ENCODE measurements at places on chromosomes 2 and 18. TPM values are rescaled to one million over a fixed set of nuclear protein-coding genes. Genes with fewer than 3 reads are reported as not detected.

DNA sequence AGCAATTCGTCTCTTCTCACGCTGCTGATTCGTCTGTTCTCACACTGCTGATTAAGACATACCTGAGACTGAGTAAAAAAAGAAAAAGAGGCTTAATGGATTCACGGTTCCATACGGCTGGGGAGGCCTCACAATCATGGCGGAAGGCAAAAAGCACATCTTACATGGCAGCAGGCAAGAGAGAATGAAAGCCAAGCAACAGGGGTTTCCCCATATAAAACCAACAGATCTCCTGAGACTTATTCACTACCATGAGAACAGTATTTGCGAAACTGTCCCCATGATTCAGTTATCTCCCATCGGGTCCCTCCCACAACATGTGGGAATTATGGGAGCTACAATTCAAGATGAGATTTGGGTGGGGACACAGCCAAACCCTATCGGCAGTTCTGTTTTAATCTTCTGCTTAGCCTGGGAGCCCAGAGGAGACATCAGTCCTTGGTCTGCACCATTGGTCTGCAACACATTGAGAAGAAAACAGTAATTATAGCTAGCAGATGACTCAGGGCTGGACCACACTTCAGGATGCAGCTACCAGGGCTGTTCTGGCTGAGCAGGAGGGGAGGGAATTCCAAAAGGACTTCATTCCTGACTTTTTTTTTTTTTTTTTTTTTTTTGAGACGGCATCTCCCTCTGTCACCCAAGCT lies 69.4 kb downstream of the CABLES1 start:
- no peak for DNase-seq

DNA sequence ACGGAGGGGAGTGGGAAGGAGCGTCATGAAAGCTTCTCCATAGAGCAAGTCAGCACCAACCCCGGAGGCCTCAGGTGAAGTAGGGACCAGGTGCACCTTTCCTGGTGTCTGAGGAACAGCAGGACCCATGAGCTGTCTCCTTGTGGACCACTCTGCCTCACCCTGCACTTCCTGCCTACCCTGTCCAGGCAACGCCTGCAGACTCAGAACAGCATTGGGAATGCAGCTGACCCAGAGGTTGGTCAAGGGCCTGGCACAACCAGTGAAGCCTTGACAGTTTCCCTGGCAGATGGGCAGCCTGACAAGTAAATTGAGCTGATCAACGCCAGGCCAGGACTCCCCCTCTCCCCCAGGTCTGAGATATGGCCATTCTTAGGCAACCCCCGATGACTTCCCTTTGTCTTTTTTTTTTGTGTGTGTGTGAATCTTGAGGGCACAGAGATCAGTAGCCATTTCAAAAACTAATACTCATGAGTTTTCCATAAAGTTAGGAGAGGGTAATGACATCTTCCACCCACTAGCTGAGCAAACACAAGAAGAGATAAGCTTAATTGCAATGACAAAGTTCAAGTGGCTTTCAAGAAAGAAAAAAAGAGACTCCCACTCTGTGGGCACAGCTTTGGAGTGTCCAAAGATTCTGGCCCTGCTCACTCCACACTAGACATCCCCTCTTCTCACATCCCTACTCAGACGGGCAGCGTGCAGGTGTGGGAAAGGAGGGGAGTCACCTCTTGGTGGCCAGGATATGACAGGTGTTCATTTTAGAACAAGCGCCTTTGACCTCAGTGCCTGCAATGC lies 3.5 kb upstream of the FABP1 start:
- DNase-seq, result no peak

GRCh38 chr2:234502285-234502918 lies 5.5 kb upstream of the ARL4C start:
- peak; percentile 65 for DNase-seq

- no peak for DNase-seq
These were observed 76.9 kb downstream of the AAK1 start for GRCh38 chr2:69566669-69567068.

DNA sequence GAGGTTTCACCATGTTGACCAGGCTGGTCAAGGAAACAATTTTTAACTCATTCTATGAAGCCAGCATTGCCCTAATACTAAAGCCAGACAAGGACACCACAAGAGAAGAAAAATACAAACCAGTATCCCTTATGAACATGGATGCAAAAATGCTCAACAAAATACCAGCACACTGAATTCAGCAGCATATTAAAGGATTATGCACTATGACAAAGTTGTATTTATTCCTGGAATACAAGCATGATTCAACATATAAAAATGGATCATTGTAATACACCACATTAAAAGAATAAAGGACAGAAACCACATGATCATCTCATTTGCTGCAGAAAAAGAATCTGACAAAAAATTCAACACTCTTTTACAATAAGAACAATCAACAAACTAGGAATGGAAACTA lies 138.7 kb downstream of the RAB3GAP1 start:
- DNase-seq, result no peak

DNA sequence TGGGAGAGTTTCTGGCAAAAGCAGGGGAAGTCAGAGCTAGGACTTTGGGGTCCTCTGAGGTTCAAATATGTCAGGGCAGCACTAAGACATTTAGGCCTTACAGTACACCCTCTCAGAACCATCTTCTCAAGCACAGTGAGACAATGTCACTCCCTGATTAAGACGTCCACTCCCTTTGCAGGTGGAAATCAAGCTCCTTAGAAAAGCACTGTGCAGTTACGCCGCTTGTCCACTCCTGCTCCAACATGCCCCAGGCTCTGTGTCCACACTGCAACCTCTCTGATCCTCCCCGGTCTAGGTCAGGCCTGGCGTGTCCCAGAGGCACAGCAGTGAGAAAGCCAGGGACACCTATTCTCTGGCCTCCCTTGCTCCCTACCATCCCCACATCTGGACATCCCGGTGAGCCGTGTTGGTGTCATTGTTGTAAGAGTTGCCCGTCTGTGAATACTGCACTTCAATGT lies 528.6 kb upstream of the ID2 start:
- no peak for DNase-seq

DNA sequence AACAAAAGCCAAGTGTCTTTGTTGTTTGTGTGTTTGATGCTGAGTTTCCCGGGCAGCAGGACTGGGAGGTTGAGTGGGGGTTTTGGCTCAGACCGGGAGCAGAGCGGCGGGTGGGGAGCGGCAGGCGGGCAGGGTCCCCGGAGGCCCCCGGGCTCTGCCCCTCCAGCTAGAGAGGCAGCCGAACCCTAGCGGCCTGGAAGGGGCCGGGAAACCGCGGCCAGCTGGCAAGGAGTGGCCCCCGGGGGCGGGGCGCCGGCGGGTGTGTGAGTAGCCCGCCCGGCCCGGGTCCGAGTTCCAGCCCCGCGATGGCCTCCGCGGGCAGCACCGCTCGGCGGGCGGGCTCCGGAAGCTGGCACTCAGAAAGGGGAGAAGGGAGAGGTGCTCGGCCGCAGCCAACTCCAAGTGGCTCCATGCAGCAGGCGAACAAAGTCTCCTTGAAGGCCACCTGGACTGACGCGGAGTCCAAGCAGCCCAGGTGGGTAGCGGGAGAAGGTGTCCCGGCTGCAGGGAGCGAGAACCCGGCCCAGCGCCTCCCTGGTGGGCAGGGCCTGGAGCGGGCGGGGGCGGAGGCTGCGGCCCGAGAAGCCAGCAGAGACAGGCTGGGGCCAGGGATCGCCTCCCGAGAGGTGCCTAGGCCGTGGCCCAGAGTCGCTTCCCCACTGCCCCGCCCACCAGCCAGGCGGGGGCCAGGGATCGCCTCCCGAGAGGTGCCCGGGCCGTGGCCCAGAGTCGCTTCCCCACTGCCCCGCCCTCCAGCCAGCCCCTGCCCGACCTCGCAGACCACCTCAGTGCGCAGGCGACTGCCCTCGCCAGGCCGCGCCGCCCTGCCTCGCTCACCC lies at the start of gene ANKRD53:
Gene ANKRD53 (plus strand): TSS at position 290 of the 839 bp plus-strand sequence. CDS start 16 bp downstream, at position 306.
- no peak for DNase-seq

DNA sequence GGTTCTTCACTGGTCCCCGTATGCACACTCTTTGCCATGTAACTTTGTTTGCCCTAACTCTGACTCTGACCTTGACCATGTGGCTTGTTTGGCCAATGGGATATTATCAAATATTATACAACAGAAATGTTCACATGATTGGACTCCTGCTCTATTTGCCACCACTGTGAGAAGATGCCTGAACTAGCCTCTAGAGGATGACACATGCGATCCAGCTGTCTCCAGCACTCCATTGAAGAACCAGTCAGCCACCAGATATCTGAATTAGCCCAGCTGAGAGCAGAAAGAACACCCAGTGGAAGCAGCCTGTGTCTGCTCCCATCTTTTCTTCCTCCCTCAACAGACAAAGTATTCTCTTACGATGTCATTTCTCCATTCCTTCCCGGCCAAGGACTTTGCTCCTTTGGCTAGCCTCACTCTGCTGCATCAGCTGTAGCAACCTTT lies 412.1 kb downstream of the IRS1 start:
- DNase-seq, result no peak

GRCh38 chr18:4847056-4847455 lies 350.0 kb downstream of the AKAIN1 start:
- DNase-seq, result no peak

GRCh38 chr2:153622285-153622684 lies 143.7 kb upstream of the RPRM start:
- DNase-seq, result no peak

DNA sequence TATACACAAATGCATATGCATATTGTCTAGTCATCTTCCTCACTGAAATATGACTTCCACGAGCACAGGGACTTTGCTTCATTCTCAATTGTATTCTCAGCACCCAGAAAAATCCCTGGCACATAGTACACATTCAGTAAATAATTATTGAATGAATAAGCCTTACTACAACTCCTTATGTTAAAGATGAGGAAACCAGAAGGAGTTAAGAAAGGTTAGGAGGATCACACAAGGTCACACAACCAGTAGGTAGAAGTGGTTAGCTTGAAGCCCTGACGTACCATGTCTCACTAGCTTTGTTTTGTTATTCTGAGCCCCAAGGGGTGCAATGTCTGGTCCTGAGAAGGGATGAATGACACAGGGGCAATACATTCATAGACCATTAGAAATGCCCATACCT lies 220.9 kb upstream of the PID1 start:
- DNase-seq, result peak; percentile 14

GRCh38 chr18:73824671-73825070 lies 323.0 kb downstream of the FBXO15 start:
- no peak for DNase-seq

GRCh38 chr2:201264472-201265173 lies 4.3 kb downstream of the CASP8 start:
- DNase-seq, result no peak

GRCh38 chr2:188978291-188979081 lies 4.3 kb downstream of the COL3A1 start:
- peak; percentile 24 for DNase-seq

DNA sequence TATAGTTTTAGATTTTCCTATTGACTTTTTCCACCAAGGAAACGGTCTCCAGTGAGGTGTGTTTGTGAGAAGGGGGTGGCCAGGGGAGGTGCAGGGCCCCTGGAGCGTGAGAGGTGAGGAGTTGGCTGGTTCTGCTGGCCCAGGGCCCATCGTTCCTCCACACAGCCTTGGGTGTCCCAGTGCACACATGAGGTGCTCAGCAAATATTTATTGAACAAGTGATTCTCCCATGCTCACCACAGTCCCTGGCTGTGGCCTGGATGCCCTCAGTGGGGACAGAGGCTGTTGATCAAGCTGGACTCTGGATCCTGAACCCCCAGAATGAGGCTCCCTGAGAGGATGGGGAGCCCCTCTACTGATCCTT lies 5.0 kb downstream of the HAAO start:
- DNase-seq, result no peak

DNA sequence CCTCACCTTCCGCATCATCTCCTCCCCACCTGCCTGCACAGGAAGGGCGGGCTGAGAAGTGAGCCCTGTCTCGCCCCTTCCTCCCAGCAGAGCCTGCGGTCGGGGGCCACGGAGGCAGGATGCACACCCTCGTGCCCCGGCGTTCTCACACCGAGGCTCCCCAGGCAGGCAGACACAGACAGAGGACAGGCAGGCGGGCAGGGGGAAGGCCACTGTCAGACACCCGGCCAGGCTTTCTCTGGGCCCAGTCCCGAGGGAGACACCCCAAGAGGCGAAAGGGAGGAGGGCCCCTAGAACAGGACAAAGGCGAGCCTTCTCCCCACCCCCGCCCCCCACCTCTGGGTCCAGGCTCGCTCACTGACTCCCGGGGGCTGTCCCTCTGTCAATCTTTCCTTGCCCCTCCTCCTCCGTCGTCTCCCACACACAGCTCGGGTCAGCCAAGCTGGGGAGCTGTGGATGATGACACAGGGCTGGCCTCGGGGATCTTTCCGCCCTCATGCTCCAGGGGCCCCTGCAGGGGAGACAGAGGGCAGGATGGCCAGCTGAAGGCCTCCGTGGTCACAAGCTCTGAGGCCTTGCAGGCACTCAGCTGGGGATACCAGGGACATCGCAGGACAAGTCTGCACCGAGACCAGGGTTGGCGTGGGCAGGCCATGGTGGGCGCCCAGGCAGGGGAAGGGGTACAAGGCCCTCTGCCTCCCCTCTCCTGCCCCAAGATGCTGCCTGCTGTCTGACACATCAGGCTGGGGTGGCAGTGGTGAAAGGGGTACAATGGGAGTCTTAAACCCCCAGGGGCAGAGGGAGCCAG lies 24.9 kb downstream of the BIN1 start:
- DNase-seq, result no peak

DNA sequence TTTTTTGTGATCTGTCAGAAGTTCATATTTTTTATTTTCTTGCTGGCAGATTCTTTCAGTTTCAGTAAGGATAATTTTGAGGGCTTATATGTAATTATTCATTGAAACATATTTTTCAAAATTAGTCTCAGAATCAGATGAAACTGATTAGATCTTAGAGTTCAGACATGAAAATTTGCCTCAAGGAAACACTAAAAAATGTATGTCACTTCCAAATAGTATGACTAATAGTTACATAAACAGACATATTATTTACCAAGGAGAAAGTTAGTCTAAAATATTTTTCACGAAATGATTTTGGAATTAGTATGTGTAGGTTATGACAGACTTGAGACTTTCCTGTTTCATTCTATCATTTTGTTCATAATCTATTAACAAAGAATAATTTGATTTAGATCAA lies 628.6 kb downstream of the CCDC85A start:
- no peak for DNase-seq

GRCh38 chr18:22689712-22690111 lies 243.4 kb upstream of the RBBP8 start:
- DNase-seq, result no peak

- DNase-seq, result no peak
These were observed 468.2 kb upstream of the TNP1 start for GRCh38 chr2:217327953-217328621.

GRCh38 chr2:160434254-160434948 lies 59.2 kb downstream of the RBMS1 start:
- no peak for DNase-seq

- peak; percentile 37 for DNase-seq
These were observed 269.4 kb upstream of the CHAC2 start for GRCh38 chr2:53498210-53498609.

GAL3ST2 gene
- total RNA-seq, result 1.7 TPM

SATB2 gene
- 5.1 TPM for total RNA-seq

RTKN gene
- 12.7 TPM for total RNA-seq

POTEI gene
- 0.13 TPM for total RNA-seq

CLEC4F gene
- total RNA-seq, result not detected

IL1A gene
- total RNA-seq, result 2.1 TPM

NFU1 gene
- 49.4 TPM for total RNA-seq

TMEM169 gene
- total RNA-seq, result not detected

Measured in MG63 (cell line).